Naive thymus-derived CD8-positive, alpha-beta T cell (primary cell): ENCODE measurements at places on chromosomes 13 and 19.
A peak's percentile ranks its signal among the peaks of the same experiment; 100 is the strongest.

DNA sequence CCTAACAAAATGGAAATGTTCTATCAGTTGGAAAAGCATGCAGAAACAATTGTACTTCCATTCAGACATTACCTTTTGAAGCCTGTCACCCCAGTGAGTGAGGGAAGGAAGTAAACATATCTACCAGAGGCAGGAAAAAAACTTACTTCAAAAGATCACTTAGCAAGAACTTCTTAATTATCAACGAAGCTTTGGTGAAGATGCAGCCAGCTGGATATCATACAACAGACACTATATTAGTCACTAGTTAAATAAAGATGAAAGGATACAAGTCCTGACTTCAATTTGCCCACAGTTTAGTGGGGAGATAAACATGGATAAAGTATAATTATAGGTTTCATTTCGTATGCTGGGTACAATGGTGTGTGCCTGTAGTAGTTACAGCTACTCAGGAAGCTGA, 148.8 kb downstream of the TNFRSF19 start:
- no peak for DNase-seq

DNA sequence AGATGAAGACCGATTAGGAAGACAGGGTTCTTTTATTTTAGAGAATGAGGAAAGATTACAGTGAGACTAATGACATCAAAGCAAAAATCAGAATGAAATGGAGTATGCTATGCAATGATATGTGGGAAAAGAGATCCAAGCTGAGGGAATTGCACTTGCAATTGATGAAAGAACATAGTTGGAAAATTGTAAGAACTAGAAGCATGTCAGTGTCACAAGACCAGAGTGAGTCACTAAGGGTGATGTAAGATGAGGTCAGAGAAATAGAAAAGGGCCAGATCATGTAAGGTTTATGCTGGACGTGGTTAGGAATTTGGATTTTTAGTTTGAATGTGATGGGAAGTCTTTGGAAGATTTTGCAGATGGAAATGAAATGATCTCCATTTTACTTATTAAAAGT, 1937.3 kb downstream of the OLFM4 start:
- no peak for DNase-seq

- no peak for DNase-seq
Measured at GRCh38 chr13:104408733-104409132, 1342.5 kb upstream of the SLC10A2 start.

- no peak for DNase-seq
Measured at GRCh38 chr13:64801768-64802167, 2428.4 kb downstream of the PCDH9 start.

- no peak for DNase-seq
Measured at GRCh38 chr13:76826527-76826926, 59.7 kb downstream of the KCTD12 start.

- no peak for DNase-seq
Measured at GRCh38 chr19:28307963-28308362, 905.0 kb downstream of the UQCRFS1 start.

DNA sequence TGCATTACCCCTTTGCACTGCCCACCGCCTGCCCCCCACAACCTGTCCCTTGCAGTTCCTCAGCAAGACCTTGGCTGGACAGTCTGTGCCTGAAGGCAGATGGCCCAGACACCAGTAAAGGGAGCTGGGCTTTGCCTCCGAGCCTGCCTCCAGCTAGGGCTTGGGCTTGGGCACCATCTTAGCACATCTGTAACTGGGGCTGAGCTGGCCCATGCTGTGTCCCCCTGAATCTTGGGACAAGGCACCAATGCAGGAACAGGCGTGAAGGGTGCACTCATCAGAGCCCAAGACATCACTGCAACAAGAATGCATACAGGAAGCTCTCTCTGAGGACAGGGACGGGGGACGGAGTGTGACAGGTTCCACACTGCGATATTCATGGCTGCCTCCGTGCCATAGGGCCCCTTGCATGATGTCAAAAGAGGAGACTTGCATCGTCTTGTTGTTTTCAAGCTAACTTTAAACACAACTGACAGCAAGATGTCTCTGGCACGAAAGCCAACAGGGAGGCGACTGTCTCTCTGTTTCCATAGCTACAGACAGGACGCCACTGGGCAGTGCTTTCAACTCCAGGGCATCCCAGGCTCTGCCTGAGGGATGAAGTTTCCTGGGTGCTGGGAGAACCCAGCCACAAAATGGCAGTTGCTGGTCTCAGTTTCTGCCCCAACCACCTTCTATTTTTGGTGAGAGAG, 8.7 kb upstream of the CHST8 start:
- no peak for DNase-seq

DNA sequence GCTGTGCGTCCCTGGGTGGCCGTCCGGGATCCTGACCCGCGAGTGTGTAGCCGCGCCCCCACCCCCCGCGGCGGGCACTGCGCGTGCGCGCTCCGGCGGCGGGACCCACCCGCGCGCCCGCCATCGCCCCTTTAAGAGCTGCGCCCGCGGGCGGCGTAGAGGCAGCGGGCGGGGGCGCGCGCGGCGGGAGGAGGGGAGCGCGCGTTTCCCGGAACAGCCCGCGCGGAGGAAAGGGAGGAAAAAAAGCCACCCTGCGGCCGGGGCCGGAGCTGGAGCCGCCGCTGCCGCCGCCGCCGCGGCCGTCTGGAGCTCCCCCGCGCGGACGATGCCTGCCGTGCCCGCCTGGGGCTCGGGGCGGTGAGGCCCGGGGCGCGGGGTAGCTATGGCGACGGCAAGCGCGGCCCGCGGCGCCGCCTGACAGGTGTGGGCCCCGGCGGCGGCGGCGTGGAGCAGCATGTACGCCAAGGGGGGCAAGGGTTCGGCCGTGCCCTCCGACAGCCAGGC, at the start of gene SSBP4:
Gene SSBP4 (plus strand): TSS at position 204 of the 504 bp plus-strand sequence. CDS start 251 bp downstream, at position 455.
- peak; percentile 75 for DNase-seq

DNA sequence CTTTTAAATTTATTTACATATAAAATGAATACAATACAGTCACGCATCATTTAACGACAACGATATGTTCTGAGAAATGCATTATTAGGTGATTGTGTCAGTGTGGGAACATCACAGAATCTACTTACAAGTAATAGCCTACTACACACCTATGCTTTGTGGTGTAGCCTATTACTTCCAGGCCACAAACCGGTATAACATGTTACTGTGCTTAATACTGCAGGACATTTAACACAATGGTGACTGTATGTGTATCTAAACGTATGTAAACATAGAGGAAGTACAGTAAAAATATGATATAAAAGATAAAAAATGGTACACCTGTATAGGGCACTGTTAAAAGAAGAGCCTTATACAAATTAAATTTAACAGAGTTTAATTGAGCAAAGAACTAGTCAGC, 62.4 kb upstream of the KLHL1 start:
- DNase-seq, result no peak

- DNase-seq, result no peak
Measured at GRCh38 chr19:39111593-39112199, 13.9 kb upstream of the PAK4 start.

DNA sequence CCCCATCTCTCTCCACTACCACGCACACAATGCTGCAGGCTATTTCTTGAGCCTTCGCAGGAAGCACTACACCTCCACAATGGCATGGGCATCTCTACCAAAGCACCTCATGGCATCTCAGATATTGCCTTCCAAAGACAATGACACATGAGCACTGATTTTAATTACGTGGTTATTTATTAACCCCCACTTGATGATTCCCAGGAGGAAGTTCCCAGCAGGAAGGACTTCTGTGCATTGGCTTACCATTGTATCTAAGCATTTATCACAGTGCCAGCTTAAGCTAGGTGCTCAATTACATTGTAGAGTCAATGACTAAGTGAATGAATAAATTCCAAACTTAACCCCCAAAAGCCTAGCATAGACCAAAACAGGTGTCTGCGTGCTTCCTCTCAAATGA, 101.4 kb downstream of the ABCC4 start:
- DNase-seq, result no peak

DNA sequence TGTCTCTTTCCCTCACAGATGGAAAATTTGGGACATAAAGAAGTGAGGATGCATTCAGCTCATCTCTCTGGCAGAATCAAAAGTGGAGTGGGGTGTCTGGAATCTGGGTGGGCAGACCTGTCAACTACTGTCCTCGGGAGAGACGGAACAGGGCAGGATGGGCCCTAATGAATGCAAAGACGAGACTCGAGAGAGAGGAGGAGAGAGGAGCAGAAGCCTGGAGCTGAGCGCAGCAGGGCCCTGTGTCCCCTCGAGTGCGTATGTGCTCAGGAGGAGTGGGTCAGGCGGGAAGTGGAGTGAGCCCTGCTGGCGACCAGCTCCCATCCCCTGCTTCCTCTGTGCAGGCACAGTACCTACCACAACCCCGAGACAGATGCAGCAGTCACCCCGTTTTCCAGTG, 78.9 kb downstream of the TEX29 start:
- no peak for DNase-seq

- no peak for DNase-seq
Measured at GRCh38 chr19:47093841-47094240, 19.7 kb downstream of the ZC3H4 start.

GRCh38 chr19:17944301-17944700, 11.5 kb downstream of the CCDC124 start:
- DNase-seq, result no peak

DNA sequence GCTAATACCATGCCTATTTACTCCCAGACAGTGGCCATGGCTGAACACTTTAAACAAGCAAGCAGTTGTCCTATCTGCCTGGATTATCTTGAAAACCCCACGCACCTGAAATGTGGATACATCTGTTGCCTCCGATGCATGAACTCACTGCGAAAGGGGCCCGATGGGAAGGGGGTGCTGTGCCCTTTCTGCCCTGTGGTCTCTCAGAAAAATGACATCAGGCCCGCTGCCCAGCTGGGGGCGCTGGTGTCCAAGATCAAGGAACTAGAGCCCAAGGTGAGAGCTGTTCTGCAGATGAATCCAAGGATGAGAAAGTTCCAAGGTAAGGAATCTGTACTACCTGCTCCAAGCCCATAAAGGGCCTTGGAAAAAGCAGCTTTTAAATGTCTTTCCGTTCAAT, 8.6 kb downstream of the RFPL4AL1 start:
- DNase-seq, result no peak

DNA sequence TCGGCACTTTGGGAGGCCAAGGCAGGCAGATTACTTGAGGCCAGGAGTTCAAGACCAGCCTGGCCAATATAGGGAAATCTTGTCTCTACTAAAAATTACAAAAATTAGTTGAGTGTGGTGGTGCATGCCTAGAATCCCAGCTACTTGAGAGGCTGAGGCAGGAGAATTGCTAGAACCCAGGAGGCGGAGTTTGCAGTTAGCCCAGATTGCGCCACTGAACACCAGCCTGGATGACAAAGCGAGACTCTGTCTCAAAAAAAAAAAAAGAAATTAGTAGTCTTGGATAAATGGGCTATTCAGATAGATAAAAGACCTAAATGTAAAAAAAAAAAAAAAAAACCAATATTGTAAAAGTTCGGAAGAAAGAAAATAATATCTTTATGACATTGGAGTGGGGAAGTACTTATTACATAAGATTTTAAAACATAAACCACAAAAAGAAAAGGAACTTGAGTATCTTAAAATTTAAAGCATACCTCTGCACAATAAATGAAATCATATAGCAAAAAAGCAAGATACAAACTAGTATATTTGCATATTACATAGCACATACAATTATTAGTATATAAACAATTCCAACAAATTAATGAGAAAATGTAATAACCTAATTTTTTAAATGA, 26.7 kb upstream of the RNASEH2B start:
- DNase-seq, result no peak

DNA sequence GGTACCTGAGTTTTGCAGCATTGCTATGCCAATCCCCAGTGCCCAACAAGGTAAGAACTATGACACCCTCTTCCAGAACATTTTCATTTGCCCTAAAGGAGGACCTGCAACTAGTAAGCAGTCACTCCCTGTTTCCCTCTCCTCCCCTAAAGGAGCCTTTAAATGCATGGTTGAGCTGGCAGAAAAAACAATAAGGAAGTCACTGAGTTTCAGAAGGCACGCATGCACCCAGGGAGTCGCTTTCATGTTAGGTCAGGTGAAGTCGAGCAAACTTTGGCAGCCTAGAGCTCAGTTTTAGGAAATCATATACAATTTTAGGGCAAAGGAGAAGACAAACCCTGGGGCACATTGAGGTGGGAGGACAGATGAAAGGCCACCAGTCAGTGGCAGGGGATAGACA, 11.8 kb downstream of the NLRP11 start:
- no peak for DNase-seq

DNA sequence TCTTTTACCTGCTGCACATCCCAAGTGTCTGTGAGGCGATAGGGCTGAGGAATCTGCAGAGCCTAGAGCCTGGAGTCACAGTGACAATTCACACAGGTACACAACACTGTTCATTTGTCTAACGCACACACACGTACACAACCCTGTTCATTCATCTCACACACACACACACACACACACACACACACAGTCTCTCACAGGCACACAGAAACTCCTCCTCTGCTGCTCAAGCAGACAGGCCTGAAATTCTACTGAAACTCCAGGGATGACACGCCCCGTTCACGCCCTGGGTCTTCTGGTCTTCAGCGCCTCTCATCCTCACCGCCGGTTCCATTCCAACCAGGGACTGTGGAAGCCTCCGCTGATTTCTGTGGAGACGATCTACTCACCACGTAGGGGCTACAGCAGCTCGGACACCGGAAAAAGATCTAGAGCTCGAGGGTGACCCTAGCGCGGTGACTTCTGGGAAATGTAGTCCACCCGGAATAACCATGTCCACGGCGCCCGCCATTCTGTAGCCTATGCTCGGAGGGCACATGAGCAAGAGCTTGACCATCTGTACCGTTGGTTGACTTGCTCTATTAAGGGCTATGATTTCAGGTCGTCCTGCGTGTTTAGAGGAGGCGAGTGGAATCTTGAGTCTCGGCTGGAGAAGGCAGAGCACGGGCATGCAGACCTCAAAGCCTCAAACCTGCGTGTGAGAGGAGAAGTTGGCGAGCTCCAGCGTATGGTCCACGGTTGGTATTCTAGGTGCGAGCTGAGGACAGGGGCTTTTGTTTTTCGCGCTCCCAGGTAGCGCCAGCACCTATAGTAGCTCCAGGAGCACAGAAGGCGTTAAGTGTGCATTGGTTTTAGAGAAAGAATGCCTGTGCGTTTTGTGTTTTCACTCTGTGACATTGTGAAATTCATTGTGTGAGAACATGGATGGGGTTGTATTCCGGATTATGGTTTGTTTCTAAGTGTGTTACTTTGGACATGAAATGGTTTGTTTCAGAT, 33.4 kb downstream of the ZNF45 start:
- DNase-seq, result peak; percentile 48

- no peak for DNase-seq
Measured at GRCh38 chr13:81326913-81327312, 986.0 kb upstream of the SPRY2 start.

GRCh38 chr19:29806098-29806866, 5.5 kb upstream of the CCNE1 start:
- DNase-seq, result peak; percentile 65

- no peak for DNase-seq
Measured at GRCh38 chr19:52541608-52542007, 14.1 kb downstream of the ZNF808 start.

DNA sequence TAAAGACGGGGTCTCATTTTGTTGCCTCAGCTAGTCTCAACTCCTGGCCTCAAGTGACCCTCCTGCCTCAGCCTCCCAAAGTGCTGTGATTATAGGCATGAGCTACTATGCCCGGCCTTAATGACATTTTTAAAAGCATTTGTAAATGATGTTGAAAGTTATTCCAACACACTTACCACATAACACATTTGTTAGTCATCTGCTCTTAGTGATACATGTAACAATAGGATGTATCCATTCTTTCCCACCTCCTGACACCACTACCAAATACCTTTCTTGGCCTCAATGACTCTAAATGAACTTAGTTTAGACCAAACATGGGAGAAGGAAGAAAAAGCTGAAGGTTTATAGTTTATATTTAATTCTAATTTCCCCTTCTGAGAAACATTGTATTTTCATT, 59.8 kb upstream of the MEDAG start:
- no peak for DNase-seq
